ENCODE measurements at places on chromosomes 12 and 14.

DNA sequence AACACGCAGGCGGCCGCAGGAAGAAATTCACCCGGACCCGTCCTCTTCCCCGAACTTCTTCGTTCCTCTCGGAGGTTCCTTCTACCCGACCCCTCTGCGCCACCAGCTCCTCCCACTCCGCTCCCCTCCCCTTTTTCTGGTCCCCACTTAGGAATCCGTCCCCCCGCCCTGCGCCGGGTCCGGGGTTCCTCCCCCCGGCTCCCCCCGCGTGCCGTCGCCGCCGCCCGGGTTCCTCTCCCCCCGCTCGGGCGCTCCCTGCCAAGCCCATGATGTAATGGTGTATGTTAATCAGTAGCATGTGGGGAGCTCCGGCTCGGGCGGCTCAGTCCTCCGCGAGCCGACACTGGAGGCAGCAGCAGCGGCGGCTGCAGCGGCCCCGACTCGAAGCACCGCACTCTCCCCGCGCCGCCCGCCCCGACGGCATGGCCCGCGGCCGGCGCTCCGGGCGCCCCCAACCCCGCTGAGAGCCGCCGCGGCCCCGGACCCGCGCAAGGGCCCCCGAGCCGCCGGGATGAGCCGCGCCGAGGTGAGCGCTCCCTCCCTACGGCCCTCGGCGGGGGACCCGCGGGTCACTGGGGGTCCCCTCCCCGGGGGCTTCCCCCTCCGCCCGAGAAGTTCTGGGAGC lies 1.0 kb upstream of the SAMD4A start:
- DNase-seq = peak; percentile 55

GRCh38 chr14:39682582-39682981 lies 250.3 kb upstream of the FBXO33 start:
- no peak for DNase-seq

- DNase-seq = no peak
Observed at GRCh38 chr14:90574188-90575131, 177.6 kb downstream of the CALM1 start.

DNA sequence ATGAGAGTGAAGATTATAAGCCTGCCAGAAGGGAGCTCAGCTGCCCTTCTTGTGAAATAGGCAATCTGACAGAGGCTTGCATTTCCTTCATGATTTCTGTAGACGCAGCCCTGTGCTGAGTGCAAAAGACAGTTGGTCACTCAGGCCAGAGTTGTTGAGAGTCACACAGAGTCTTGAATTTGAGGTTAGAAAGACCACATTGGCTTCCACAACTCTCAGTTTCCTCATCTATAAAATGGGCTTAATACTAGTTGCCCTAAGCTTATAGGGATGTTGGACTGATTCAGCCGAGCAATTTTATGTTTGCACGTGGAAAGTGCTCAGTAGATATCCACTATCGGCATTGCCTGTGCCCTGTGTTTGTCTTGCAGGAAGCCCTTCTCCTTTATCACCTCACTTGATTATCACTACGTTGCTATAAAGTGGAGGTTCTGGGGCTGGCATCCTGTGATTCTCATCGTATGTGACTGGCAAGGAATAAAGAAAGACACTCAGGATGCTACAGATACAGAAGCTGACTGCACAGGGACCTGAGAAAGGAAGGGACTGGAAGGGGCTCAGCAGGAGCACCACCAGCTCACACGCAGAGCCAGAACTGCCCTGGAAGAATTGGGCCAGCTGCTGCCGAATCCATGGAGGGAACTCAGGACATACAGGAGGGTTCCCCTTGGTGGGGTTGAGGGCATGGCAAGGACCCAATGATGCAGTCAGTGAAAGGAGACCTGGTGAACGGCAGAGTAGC lies 19.8 kb upstream of the SERPINA4 start:
- no peak for DNase-seq

GRCh38 chr12:31928246-31929026 lies 30.8 kb upstream of the RESF1 start:
- no peak for DNase-seq

DNA sequence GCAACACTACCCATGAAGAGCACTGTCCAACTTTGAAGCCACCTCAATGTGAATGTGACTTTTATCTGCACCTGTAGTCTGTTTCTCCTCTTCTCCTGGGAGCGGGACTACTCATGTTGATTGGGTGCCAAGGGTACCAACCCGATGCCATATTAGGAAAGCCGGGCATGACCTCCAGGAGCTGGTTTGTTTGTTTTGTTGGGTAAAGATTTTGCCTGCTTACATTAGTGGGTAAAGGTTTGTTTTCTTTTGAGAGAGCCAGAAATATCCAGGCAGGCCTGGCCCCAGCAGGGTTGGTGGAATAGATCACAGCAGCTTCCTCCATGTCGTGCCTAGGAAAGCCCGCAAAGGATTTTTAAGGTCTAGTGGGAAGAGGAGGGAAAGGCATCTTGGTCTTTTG lies 19.7 kb upstream of the ITPK1 start:
- DNase-seq = no peak

DNA sequence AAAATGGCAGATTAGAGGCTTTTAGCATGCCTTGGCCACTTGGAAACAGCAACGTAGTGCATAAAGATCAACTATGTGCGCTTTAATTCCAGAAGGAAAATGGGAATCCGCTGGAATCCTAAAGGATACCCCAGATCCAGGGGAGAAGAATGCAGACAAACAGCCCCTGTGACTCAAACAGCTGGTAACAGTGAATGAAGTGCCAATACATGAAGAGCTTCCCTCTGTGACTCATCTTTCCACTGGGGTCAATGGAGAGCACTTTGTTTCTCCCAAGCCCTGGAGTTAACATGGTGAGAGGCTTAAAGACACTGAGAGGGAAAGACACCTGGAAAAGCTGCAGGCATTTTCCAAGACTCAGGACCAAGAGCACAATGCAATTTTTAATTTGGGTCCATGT lies 263.1 kb downstream of the CEP128 start:
- no peak for DNase-seq

DNA sequence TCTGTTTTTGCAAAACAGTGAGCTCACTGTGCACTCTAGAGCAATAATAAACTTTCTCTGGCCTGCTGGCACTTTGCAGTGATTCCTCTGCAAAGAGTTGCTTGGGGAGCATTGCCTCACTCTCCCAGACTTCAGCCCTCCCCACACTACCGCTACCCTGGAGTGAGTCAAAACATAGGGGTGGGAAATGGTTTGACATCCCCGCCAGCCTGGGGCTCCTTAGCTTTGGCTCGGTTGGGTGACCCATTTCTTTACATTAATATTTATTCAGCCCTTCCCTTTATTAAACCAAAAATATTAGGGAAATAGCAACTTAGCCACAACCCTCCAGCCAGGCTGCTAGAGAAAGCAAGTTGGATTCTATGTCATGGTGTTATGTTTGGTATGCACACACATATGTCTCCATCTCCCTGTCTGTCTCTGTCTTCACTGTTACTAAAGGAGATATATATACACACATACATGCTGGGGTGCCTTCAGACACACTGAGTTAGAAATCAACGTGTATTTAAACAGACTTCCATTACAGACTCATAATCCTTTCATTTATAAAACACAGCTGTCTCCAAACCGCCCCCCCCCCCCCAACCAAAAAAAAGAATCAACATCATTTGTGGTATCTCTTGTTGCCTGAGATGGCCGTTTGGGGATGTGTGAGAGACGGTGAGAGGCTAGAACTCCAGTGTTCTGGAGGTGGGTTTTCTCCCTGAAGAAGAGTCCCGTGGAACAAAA lies 3.4 kb upstream of the IRF2BPL start:
- no peak for DNase-seq

DNA sequence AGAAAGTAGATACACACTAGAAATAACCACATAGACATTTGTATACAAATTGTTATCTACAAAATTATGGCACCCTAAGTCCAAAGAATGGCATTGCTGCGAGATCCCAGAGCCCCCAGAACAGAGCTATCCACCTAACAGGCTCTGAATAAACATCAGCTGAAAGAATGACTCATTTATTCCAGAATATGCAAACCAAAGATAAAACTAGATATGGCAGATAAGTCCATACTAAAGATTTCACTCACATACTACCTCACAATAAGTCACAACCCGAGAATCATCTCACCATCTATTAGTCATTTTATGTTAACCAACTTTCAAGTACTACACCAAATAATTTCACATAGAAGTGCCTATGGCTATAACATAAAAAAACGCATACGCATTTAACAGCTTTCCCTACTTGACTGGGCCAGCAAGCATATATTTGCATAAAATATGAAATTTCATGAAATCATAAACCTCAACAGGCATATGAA lies 5.6 kb downstream of the CNIH1 start:
- no peak for DNase-seq

DNA sequence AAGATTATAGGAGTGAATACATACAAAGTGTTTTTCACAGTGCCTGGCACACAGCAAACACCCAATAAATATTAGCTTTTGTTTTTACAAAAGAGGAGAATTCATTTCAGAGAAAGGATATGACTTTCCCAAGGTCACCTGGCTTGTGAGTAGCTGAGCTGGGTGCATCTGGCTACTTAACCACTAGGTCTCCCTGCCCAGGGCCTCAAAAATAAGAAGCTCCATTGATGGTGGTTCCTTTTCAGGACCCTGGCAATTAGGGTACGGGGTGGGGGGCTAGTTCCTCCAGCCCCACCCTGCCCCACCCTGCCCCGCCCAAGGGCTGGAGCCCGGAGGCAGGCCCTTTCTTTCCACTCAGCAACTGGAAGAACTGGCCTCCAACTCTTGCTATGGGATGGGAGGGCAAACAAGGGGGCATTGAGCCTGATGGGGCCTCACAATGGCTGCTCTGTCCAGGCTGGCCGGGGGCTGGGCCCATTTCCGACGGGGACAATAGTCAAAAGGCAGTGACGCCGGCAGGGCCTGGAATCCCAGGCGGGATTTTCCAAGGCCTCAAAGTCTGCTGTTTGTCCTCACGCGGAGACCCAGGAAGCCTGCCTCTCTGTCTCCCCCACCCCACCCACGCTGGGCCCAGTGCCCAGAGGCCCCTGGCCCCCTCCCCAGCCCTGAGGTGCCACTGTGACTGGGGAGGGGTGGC lies 8.2 kb upstream of the ATG101 start:
- DNase-seq = no peak

GRCh38 chr12:3892631-3893030 lies 19.4 kb upstream of the PARP11 start:
- no peak for DNase-seq

- no peak for DNase-seq
Observed at GRCh38 chr12:115957686-115958290, 319.7 kb downstream of the MED13L start.

DNA sequence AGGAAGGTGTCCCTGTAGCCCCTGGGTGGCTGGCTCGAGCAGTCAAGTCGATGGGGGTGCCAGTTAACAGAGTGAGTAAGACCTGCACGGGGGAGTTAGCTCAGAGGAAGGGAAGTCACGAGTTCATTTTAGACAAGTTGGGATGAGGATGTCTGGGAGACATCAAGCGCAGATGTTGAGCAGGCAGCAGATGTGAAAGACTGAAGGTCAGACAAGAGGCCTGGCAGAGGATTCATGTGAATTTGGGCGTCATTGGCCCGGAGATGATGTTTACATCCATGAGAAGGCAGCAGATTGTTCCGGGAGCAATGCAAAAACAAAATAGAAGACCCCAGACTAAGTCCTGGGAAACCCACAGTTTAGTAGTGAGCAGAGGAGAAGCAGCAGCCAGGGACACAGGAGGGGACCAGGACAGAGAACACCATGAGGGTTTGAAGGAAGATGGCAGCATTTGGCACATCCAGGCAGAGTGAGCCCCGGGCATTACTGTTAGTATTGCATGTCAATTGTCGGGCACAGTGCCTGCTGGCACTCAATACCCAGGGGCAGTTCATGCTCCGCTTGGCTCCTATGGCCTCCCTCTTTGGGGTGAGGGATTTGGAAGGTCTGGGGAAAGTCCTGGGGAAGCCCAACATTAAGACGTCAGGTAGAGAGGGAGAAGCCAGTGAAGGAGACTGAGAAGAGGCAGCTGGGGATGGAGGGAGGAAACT lies 15.1 kb downstream of the LTBP2 start:
- no peak for DNase-seq

DNA sequence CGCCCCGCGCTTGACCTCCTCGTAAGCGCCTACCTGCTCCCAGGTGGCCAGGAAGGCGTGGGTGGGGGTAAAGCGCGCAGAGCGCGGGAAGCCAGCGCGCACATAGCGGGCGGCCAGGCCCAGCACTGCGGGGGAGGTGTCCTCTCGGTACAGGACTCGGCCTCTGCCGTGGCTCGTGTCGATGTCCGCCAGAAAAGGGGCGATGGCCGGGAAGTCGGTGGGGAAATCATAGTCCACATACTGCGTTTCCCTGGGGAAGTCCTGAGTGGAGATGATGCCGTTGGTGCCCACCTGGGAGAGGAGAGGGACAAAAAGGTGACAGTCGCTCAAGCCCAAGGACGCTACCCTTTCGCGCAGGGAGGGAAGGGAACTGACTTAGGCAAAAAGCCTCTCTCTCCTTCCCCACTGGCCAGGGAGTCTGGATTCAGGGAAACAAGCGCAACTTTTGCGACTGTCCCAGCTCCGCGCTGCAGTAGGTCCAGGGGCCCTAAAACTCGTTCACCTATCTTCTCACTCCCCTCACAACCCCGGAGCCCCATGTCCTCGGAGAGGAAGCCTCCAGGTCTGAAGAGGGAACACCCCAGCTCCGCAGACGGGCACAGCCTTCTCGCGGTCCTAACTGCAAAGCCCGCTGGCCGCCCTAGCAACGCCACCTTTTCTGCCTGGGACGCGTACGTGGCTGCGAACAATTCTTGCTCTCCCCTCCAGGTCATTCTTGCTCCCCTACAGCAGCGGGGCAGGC lies 815 bp downstream of the NID2 start:
- DNase-seq = no peak

DNA sequence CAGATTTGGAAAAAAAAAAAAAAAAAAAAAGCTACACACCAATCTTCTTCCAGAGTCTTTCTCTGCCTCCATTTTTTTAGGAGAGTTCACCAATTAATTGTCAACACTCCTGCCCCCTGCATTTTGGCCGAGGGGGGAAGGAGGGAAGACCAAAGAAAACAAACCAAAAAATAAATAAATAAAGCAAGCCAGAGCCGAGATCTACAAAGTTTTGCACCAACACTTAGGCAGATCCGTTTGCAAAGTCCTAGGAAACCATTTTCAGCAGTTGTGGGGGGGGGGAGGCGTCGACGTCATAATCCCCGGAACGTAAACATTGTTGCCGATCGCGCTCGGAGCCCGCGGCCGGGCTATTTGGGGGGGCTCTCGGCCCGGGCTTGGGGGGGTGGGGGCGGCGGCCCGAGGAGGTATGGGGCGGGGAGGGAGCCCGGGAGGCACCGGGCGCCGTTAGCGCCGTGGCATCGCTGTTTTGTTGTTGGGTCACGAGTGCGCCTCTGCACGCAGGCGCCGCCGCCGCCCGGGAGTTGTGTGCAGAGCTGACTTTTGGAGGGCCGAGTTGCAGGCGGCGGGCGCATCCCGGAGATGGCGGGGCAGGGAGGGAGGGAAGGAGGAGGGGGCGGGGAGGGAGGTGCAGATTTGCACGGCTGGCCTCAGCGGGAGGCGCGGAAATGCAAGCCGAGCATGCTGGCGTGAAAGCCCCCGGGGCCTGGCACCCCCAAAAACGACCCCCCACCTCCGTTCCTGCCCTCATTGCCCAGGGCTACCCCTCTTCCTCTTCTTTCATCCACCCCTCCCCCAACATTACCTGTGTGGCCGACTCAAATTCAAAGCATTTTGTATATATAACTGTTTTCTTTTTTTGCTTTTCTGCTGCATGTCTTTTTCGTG lies 598 bp downstream of the KDM2B start:
- DNase-seq = peak; percentile 63

Data from activated CD4-positive, CD25-positive, alpha-beta regulatory T cell treated with anti-CD3 and anti-CD28 coated beads, Interleukin-2, amount 50 U/mL, for 16 hours (primary cell).